ENCODE measurements at places on chromosomes 11 and 22.
A peak's percentile ranks its signal among the peaks of the same experiment; 100 is the strongest.

DNA sequence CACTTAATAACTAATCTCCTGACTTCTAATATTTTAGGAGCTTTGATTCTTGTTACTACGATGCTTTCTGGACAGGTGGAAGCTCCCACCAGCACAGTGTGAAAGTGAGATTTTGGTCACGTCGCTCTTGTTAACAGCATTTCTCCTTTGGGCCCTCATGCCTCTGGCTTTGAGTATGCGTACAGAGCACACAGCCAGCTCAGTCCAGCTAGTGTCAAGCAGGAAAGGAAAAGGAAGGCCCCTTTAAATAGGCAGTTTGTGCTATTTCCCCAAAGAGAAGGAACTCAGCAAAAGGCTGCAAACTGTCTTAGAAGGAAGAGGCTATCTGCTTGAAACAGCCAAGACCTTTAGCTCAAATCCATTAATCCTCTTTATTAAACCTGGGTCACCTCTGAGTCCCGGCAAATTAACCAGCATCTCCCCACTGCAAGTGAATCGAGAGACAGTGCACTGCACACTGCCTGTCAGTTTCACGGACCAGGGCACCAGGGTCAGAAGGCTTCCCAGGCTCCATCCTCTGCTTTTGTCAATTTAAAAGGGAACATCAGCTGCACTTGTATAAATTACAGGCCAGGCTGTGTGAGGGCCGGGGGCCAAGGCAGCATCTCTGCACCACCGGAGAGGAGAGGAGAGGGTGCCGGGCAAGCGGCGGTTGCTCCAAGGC lies 34.7 kb downstream of the OPCML start:
- no peak for DNase-seq

DNA sequence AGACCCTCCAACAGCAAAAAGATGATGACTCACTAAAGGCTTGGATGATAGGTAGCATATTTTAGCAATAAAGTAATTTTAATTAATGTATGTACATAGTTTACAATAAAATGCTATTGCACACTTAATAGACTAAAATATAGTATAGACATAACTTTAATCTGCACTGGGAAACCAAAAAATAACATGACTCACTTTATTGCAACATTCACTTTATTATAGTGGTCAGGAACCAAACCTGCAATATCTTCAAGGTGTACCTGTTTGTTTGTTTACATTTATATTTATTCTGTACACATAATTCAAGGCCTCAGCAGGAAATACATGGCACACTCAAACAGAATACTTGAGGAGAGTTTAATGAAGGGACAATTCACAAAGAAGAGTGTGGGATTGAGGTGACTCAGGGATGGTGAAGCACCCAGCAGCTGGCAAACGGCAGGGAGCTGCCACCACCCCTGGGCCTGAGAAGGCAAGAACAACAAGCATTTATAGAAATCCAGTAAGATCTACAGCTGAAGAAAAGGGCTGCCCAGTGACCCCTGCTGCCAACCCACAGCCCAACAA lies 51.5 kb upstream of the POU2AF2 start:
- DNase-seq = no peak

DNA sequence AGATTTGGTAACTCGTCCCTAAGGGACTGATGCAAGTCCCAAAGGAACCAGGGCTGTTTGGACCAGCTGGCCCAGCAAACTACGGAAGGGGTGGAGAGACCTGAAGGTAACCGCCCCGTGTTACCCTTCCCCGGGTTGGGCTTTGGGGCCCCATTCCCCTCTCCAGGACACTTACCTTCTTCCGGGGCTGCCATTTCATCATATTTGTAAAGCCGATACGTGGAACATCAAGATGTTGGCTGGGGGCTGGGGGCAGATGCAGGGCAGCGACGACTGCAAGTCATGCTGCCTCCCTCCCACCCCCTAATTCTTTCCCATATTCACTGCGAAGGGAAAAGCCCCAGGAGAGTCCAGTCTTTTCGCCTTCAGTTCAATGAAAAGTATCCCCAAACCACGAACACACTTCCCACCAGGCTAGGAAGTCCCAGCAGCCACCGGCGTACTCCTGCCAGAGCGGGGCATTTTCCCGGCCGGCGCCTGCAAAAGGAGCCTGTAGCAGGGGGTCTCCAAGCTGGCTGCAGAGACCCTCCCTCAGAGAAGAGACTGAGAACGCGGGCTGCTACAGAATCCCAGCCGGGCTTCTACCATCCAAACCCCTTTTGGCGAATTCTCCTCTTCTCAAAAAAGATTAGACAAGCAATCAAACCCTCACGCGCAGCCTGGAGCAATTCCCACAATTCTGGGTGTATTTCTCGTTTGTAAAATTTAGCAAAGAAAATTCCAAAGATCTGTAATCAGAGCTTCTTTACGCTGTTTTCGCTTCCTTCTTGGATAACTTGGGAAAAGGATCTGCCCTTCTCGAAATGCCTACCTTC lies 236.7 kb downstream of the TTC28 start:
- no peak for DNase-seq

DNA sequence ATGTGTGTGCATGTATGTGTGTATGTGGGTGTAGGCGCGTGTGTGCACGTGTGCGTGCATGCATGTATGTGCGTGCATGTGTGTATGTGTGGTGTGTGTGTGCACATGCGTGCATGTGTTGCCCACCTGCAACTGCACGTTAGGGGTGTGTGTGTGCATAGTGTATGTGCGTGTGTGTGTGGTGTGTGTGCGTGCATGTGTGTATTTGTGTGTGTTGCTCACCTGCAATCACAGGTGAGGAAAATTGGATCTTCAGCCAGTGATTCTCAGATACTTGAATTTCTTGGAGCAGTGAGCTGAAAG lies 54.3 kb downstream of the ST14 start:
- DNase-seq = no peak

DNA sequence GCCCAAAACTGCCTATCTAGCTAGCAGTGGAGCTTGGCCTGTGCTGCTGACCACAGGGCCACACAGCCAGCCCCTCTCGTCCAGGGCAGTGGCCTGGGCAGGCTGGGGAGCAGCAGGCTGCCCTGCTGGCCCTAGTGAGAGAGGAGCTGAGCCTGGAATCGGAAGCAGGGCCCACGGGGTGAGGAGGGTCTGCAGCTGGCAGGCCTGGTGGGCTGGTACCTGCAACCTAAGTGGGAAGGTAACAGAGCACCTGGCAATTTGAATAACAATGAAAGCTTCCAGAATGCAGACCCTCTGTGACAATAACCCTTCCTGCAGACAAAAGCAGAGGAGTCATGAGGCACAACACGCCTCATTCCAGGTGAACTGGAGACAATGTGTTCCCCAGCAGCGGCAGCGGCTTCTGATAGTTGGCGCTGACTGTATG lies 31.8 kb upstream of the RFPL3 start:
- DNase-seq = no peak

DNA sequence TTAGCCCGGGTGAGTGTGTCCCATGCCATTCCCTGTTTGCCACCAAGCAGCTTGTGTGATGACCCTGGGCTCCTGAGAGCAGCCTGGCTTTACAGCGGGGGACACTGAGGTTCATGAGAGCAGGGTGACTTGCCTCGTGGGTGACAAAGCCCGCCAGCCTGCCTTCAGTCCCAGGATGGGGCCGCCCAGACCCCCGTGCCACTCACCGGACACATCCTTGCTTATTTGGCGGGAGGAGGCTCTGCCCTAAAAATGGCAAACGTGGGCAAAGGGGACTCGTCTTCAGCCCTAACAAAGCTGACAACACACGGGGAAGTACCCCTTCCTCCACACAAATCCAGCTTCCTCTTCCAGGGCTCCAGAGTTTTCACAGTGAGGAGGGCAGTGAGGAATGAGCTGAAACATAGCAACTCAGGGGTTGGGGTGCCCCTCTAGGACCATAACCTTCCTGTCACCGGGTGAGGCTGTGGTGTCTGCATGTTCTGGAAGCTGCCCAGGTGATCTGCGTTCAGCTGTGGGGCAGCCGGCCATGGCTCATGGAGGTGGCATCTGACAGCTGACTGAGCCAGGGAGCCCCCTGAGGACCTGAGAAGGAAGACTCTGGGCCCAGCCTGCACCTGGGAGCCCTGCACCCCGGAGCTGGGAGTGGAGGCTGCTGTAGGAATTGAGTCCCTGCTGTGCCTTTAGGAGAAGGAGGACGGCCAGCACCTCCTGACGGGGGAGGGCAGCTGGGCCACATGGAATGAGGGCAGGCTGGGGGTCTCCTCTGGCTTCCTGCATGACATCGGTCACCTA lies 16.7 kb downstream of the RIBC2 start:
- no peak for DNase-seq

- no peak for DNase-seq
Measured at GRCh38 chr11:12120031-12121008, 9.9 kb downstream of the MICAL2 start.

- DNase-seq = peak; percentile 31
Measured at GRCh38 chr11:91219535-91219934, 996.7 kb upstream of the CHORDC1 start.

- DNase-seq = no peak
Measured at GRCh38 chr11:125593114-125593820, 615 bp downstream of the STT3A start.

- no peak for DNase-seq
Measured at GRCh38 chr22:30233582-30233981, 13.0 kb downstream of the LIF start.

- no peak for DNase-seq
Measured at GRCh38 chr11:75813622-75814039, 1.4 kb upstream of the UVRAG start.

DNA sequence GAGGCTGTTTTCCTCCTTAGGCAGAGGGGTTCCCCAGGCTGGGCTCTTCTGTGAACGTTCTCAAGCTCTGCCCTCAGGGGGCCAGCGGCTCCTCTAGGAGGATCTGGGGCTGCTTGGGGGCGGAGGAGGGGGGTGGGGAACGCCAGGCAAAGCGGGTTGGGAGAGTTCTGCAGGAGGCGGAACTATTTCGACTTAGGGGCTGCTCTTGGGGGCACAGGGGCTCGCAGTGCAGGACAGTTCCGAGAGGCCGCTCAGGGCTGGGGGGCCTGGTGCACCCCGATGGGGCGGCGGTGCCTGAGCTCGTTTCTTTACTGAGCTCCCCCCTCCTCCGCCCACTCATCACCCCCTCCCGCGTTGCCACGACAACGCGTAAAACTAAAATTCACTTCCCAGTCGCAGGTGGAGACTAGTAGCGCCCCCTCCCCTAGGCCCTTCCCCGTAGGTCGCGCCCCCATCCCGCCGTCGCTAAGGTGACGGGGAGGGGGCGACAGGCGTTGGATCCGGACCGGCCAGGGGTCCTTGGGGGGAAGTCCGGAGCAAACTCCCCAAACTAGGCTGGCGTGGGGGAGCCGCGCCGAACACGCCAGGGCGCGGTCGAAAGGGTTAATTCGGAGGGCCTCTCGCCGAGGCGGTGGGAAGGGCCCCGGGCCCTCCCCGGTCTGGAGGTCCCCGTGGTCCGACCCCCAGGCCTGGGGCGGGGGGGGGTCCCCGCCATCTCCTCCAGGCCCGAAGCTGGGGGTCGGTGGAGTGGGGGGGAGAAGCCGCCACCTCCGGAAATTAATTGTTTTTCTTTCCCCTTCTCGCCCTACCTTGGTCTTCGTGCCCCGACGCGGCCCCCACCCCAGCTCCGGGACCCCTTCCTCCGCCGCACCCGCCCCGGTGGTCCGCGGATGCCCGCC lies 857 bp downstream of the SHANK3 start:
- no peak for DNase-seq

DNA sequence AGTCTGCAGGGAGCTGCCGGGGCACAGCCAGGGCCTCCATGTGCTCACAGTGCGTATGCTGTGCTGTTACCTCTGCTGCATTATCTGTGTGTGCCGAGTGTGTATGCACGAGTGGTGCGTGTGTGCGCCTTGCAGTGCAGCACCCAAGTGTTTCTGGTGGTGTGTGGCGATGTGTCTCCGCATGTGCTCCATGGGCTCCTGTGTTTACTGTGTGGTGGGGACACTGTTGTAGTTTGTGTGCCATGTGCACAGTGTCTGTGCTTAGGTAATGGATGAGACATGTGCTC lies 31.4 kb downstream of the KCNC1 start:
- no peak for DNase-seq

- DNase-seq = no peak
Measured at GRCh38 chr11:92357841-92358240, 133.2 kb downstream of the FAT3 start.

DNA sequence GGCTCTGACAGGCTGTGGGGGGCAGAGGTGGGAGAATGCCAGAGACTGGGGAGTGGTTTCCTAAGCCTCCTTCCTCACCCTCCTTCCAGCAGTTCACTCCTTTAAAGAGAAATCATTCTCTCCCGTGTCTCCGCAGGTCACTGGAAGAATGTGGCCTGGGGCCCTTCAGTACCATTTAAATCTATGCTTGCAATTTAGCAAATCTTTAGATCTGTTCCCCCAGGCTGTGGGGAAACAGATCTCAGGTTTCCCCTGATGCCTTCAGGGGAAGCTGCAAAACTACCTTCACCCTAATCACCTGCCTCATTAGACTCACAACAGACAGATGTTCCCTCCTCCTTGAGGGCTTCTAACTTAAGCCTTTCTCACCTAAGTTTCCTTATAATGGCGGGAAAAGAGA lies 55.3 kb downstream of the KIRREL3 start:
- DNase-seq = no peak
